ENCODE measurements at places on chromosomes 16 and 17. TPM values are rescaled to one million over a fixed set of nuclear protein-coding genes. Genes with fewer than 3 reads are reported as not detected.

GRCh38 chr17:55093353-55093752 is 124.8 kb downstream of the STXBP4 start:
- H3K4me1 ChIP-seq = no peaks in the 10 kb centered on the region
- no peaks in the 10 kb centered on the region for H3K36me3 ChIP-seq
- DNase-seq = no peak
- no peaks in the 10 kb centered on the region for H3K27me3 ChIP-seq

C16orf54 gene
- total RNA-seq = not detected

GRCh38 chr16:17432901-17433576 is 37.7 kb downstream of the XYLT1 start:
- H3K27ac ChIP-seq = no peak overlapping the region
- DNase-seq = no peak
- no peak overlapping the region for H3K4me3 ChIP-seq
- peaks cover 27% of the 10 kb centered on the region for H3K4me1 ChIP-seq
- no peaks in the 10 kb centered on the region for H3K27me3 ChIP-seq
- H3K36me3 ChIP-seq = no peaks in the 10 kb centered on the region

GRCh38 chr17:1110862-1111598 is 68.8 kb downstream of the ABR start:
- no peak overlapping the region for H3K4me3 ChIP-seq
- peak; percentile 50 for DNase-seq
- no peaks in the 10 kb centered on the region for H3K36me3 ChIP-seq
- no peaks in the 10 kb centered on the region for H3K27me3 ChIP-seq

FOXL1 gene
- total RNA-seq = 2.0 TPM

DNA sequence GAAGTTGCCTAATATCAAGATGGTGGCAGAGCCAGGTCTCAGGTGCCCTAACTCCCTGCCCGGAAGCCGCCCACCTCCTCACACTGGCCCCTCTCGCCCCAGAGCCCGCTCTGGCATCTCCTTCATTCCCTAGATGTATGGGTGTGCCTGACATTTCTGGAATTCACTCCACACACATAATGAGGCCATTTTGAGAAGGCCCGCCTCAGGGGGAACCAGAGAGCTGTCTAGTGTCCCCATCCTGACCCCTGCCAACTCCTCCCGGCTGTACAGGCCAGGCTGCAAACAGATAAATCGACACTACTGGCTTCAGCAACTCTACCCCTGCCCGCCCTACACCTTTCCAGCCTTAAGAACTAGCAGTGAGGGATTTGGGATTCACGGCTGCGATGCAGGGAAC is 7.7 kb downstream of the WNT3 start:
- peaks cover 3% of the 10 kb centered on the region for H3K27me3 ChIP-seq
- no peak overlapping the region for H3K27ac ChIP-seq
- peaks cover 6% of the 10 kb centered on the region for H3K4me1 ChIP-seq
- H3K4me3 ChIP-seq = no peak overlapping the region

GRCh38 chr16:81717662-81718189 is 61.4 kb upstream of the PLCG2 start:
- H3K36me3 ChIP-seq = no peaks in the 10 kb centered on the region
- peak; percentile 31 for DNase-seq
- H3K4me1 ChIP-seq = peaks cover 4% of the 10 kb centered on the region
- H3K4me3 ChIP-seq = no peak overlapping the region

DNA sequence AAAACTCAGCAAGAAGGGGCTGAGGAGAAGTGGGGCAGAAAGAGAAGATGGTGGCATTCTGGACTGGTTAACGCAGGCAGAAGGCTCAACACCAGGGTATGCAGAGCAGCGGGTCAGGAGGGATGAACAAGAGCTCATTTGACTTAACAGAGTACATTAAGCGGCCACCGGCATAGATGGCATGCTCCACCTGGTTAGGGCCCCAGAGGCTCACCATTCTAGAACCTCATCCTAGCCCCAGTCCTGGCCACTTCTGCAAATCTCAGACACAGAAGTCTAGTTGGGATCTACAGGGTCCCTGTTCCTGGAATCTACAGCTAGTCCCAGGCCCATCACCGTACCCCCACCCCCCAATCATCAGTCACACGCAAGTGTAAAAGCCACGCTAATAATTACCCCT is 1.7 kb upstream of the MYO1C start:
- H3K27me3 ChIP-seq = no peaks in the 10 kb centered on the region
- no peak overlapping the region for H3K4me3 ChIP-seq
- no peaks in the 10 kb centered on the region for H3K36me3 ChIP-seq

C16orf92 gene
- not detected for total RNA-seq

DNA sequence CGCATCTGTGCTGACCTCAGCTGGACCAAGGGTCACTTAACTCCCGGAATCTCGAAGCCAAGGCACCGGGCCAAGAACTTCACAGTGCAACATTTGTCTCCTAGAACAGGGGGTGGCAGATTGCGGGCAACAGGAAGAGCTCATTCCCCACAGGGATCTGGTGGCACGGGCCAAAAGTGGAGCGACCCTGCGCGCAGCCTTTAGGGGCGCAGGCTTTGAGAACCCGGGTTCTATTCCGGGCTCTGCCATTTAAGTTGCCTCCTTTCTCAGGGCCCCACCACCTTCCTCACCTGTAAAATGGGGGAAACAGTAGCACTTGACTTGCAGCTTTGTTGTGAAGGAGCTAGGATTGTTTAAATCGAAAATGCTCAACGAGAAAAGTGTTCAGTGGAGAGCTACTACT is 651 bp downstream of the SHMT1 start:
- DNase-seq = peak; percentile 45
- H3K36me3 ChIP-seq = peaks cover 3% of the 10 kb centered on the region
- no peak overlapping the region for H3K27ac ChIP-seq
- H3K27me3 ChIP-seq = no peaks in the 10 kb centered on the region
- H3K4me3 ChIP-seq = peak overlapping the region; percentile 50

DNA sequence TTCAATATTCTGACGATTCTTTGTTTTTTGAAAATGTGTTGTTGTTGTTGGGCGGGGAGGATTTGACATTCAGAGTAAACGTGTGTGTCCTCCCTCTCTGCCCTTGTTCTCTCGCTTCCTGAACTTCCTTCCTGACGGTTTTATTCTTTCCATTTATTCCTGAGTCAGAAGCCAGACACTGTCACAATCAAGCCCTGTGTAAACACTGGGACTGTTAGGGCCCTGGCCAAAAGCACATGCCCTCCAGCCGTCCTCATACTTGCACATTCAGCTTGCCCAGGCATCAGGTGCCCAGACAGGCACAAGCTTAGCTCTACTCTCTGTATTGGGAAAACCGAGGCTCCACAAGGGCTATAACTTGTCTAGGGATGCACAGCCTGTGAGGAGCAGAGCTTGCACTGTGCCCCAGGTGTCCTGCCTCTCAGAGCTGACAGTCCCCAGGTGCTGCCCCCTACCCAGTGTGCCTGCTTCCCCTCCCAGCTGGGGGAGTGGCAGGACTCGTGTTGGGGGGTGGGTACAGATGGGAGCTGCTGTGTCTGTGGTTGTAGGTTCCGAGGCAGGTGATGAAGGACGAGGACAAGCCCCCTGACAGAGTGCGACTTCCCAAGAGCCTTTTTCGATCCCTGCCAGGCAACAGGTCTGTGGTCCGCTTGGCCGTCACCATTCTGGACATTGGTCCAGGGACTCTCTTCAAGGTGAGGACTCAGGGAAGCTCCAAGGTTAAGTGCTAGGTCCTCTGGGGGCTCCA is 9.7 kb downstream of the ADGRG3 start:
- no peaks in the 10 kb centered on the region for H3K27me3 ChIP-seq
- DNase-seq = no peak
- no peaks in the 10 kb centered on the region for H3K36me3 ChIP-seq

GRCh38 chr16:77408607-77409006 is 26.2 kb downstream of the ADAMTS18 start:
- peaks cover 4% of the 10 kb centered on the region for H3K4me1 ChIP-seq
- no peaks in the 10 kb centered on the region for H3K27me3 ChIP-seq
- no peak for DNase-seq
- H3K27ac ChIP-seq = no peak overlapping the region

CD300E gene
- total RNA-seq = 0.07 TPM

DNA sequence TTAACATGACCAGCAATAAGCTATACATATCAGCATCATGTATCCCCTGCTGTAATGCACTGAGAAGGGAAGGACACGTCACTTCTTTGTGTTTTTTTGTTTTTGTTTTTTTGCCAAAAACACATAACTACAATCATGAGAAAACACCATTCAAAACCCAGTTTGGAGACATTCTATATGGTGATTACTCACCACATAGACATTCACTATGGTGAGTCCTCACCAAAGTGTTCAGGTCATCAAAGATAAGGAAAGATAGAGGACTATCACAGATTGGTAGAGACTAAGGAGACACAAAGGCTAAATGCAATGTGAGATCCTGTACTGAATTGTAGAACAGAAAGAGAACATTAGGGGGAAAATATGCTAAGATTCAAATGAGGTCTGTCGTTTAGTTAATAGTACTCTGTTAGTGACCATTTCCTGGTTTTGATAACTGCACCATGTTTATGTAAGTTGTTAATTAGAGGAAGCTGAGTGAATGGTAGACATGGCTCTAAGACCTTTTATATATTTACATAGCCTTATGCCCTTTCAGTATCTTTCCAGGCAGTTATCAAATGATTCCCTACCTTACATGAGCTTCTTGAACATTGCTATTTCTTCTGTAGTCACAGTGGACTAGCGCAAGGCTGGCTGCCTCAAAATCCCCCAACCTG is 46.6 kb downstream of the PIK3R5 start:
- no peaks in the 10 kb centered on the region for H3K36me3 ChIP-seq
- DNase-seq = peak; percentile 66
- no peaks in the 10 kb centered on the region for H3K4me1 ChIP-seq
- peaks cover 2% of the 10 kb centered on the region for H3K27me3 ChIP-seq

GRCh38 chr16:64543441-64543840 is 578.4 kb downstream of the CDH11 start:
- H3K36me3 ChIP-seq = no peaks in the 10 kb centered on the region
- DNase-seq = no peak
- no peaks in the 10 kb centered on the region for H3K27me3 ChIP-seq
- no peak overlapping the region for H3K27ac ChIP-seq
- H3K4me3 ChIP-seq = no peak overlapping the region
- H3K4me1 ChIP-seq = peaks cover 4% of the 10 kb centered on the region

RPH3AL gene
- total RNA-seq = 24.0 TPM

PRM2 gene
- not detected for total RNA-seq

GRCh38 chr16:59913666-59914065 is 1179.5 kb upstream of the GOT2 start:
- no peak overlapping the region for H3K4me3 ChIP-seq
- H3K27me3 ChIP-seq = no peaks in the 10 kb centered on the region

DNA sequence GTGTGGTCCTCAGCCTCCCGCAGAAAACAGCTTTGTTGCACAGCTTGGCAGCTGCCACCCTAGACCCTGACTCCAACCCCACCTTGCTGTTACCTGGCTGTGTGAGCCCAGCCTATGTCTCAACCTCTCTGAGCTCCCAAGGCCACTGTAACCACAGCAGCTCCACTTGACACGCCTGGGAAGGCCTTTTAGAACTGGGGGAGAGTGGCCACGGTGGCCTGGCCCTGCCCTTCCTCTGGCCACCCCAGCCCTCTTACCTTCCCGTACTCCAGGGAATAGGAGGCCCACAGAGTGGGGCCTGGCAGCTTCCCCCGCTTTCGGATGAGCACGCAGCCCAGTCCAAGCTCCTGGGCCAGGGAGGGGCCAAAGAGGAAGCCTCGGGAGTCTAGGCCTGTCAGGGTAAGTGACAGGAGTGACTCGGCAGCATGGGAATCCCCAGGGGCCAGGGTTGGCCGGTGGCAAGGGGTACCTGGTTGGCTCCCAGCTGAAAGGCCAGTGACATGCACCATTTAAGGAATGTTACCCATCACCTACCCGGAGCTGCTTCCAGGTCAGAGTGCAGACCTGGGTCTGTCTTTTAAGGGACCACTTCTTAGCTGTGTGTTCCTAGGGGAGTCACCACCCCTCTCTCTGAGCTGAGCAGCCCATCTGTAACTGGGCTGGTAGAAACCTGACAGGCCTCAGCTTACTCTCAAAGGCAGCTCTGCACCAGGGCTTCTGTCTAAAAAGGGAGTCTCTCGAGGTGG is 1.4 kb downstream of the APRT start:
- H3K4me1 ChIP-seq = peaks cover 9% of the 10 kb centered on the region
- DNase-seq = no peak

DNA sequence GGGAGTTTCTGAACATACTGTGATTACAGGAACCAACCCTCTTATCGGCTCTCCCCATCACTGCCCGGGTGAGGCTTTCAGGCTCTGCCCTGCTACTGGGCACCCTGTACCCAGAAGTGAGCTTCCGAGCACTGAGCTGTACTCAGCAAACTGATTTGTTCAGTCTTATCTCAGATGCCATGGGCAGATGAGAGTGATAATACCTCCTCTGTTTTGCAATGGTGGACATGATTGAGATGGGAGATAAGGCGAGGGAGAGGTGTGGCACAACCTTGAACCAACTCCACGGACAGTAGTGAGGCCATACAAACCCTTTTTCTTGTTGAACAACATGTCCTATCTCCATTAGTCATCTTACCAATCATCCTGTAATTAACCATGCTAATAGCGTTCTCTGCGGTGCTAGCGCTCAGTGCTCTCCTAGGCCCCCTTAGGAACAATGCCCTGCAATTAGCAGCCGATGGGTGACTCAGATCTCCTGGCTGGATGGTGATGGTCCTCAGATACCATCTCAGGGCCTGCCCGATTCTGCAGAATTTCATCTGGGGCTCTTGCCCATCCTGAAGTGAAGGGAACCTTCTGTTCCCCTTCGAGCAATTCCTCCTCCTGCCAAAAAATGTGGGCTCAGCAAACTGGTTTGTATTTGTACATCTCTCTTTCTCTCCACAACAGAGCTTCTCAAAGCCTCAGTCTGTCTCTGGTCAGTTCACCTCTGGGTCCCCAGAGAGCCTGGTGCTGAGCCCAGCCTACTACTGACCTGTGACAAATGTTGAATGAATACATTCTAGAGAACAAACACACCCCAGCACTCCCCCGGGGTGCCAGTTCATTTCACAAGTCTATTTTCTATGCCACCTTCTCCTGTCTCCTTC is 139.3 kb upstream of the IRX3 start:
- no peaks in the 10 kb centered on the region for H3K27me3 ChIP-seq
- peaks cover 4% of the 10 kb centered on the region for H3K4me1 ChIP-seq
- H3K27ac ChIP-seq = no peak overlapping the region
- no peak overlapping the region for H3K4me3 ChIP-seq

RNPS1 gene
- 220 TPM for total RNA-seq

NOTUM gene
- 7.4 TPM for total RNA-seq

TERB1 gene
- not detected for total RNA-seq

CD79B gene
- total RNA-seq = not detected

- H3K4me3 ChIP-seq = no peak overlapping the region
- no peaks in the 10 kb centered on the region for H3K27me3 ChIP-seq
- peak; percentile 30 for DNase-seq
Observed at GRCh38 chr16:783404-784161, 4.6 kb downstream of the RPUSD1 start.

CNGB1 gene
- total RNA-seq = not detected

GRCh38 chr17:47279062-47279801 is 25.6 kb downstream of the ITGB3 start:
- peaks cover 30% of the 10 kb centered on the region for H3K4me1 ChIP-seq
- H3K36me3 ChIP-seq = peaks cover 3% of the 10 kb centered on the region
- H3K27ac ChIP-seq = peak overlapping the region; percentile 82
- H3K4me3 ChIP-seq = no peak overlapping the region

SLC35G6 gene
- not detected for total RNA-seq

GRCh38 chr17:57560319-57560705 is 184.8 kb downstream of the CCDC182 start:
- no peaks in the 10 kb centered on the region for H3K27me3 ChIP-seq
- H3K36me3 ChIP-seq = no peaks in the 10 kb centered on the region

TBC1D3C gene
- total RNA-seq = 4.0 TPM

TBX2 gene
- total RNA-seq = 228 TPM

SPN gene
- 0.60 TPM for total RNA-seq

ALOX15B gene
- 0.33 TPM for total RNA-seq

- no peaks in the 10 kb centered on the region for H3K36me3 ChIP-seq
- no peak overlapping the region for H3K27ac ChIP-seq
- DNase-seq = peak; percentile 39
- no peak overlapping the region for H3K4me3 ChIP-seq
- no peaks in the 10 kb centered on the region for H3K4me1 ChIP-seq
- no peaks in the 10 kb centered on the region for H3K27me3 ChIP-seq
Observed at GRCh38 chr17:55588446-55589242, 77.4 kb upstream of the SMIM36 start.

All from cardiac muscle cell (in vitro differentiated cells and primary cell).